ENCODE measurements at places on chromosomes 7 and 10. TPM values are rescaled to one million over a fixed set of nuclear protein-coding genes. Genes with fewer than 3 reads are reported as not detected.

The SLC39A12 gene
- 0.10 TPM for total RNA-seq

The UNCX gene
- not detected for total RNA-seq

The PRSS37 gene
- not detected for total RNA-seq

The SFMBT2 gene
- 1.7 TPM for total RNA-seq

The PNLIPRP2 gene
- total RNA-seq: not detected

The LIMK1 gene
- 3.1 TPM for total RNA-seq

The ADAMTS14 gene
- total RNA-seq: 0.11 TPM

The ARPC1B gene
- total RNA-seq: 170 TPM

The NEURL1 gene
- 0.10 TPM for total RNA-seq

The ITIH5 gene
- total RNA-seq: 0.20 TPM

The NKX2-3 gene
- total RNA-seq: not detected

The POP7 gene
- total RNA-seq: 13.0 TPM

The PRSS1 gene
- total RNA-seq: not detected
